ENCODE measurements at places on chromosomes 5 and 9. TPM values are rescaled to one million over a fixed set of nuclear protein-coding genes. Genes with fewer than 3 reads are reported as not detected.

Gene FAM78A
- not detected for total RNA-seq

DNA sequence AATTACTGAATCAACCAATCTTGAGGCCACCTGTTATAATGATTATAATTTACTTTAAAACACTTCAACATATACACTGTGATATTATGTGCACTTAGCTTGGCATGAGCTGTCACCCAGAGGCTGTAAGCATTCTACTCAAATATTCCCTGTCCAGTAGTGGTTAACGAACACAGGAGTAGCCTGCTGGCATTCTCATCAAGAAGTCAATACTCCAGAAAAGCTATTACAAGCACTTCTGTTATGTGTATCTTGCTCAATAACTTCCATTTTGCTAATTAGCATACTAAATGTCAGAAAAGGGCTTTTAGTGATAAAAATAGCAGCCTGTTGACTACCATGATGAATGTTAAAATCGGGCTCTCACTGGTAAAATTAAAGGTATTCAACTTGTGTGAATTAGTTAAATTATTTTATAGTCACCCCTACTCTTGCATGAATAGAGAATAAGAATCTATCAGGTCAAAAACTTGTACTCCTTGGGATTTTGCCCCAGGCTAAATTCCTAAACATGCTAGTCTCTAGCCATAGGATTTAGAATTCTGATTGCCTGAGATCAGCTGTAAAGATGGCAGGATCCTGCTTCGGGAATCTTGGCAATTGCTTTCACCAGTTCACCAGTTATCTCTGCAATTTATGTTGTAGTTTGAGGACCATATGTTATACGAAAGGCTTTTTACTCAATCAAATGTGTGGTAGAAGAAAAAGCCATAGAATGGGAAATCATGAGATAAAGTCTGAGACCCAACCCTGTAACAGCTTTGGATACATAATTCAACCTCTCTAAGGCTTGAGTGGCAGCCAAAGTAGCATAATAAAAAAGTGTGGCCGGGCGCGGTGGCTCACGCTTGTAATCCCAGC, 43.4 kb upstream of the PAM start:
- DNase-seq: no peak
- no peaks in the 10 kb centered on the region for H3K27me3 ChIP-seq
- H3K4me1 ChIP-seq: no peaks in the 10 kb centered on the region
- H3K27ac ChIP-seq: no peak overlapping the region

- DNase-seq: peak; percentile 79
- H3K36me3 ChIP-seq: peaks cover 91% of the 10 kb centered on the region
- H3K27me3 ChIP-seq: no peaks in the 10 kb centered on the region
- no peak overlapping the region for H3K4me3 ChIP-seq
- peak overlapping the region; percentile 89 for H3K27ac ChIP-seq
Observed at GRCh38 chr9:121317737-121318630, 50.0 kb downstream of the GSN start.

DNA sequence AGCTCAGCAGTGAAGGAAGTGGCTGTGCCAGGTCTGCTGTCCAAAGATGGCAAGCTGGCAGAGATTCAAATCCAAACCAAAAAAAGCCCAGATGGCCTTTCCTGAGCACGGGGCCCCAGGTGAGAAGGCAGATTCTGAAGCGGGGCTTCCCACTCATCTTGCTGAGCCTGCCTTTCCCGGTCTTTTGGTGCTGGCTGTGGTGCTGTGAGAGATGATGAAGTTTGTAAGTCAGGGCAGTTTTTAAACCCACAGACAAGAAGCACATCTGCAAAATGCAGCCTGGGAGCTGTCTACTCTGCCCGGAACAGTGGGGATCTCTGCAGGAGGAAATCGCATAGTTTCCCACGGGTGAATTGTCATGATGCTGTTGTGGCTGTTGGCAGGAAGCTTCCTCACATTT, 85.0 kb upstream of the IRX4 start:
- peak; percentile 47 for DNase-seq
- no peaks in the 10 kb centered on the region for H3K36me3 ChIP-seq
- no peaks in the 10 kb centered on the region for H3K4me1 ChIP-seq
- H3K27ac ChIP-seq: no peak overlapping the region
- H3K27me3 ChIP-seq: no peaks in the 10 kb centered on the region

GRCh38 chr5:115274584-115274983, 11.9 kb upstream of the PGGT1B start:
- no peak overlapping the region for H3K27ac ChIP-seq
- H3K36me3 ChIP-seq: peaks cover 49% of the 10 kb centered on the region
- DNase-seq: no peak
- no peaks in the 10 kb centered on the region for H3K4me1 ChIP-seq

- H3K4me3 ChIP-seq: no peak overlapping the region
- H3K27me3 ChIP-seq: no peaks in the 10 kb centered on the region
- peaks cover 15% of the 10 kb centered on the region for H3K36me3 ChIP-seq
- DNase-seq: no peak
Observed at GRCh38 chr9:93301291-93301811, 117.4 kb downstream of the WNK2 start.

- DNase-seq: no peak
- H3K27ac ChIP-seq: no peak overlapping the region
- H3K36me3 ChIP-seq: no peaks in the 10 kb centered on the region
- no peaks in the 10 kb centered on the region for H3K4me1 ChIP-seq
- H3K27me3 ChIP-seq: no peaks in the 10 kb centered on the region
Observed at GRCh38 chr9:108645520-108645919, 210.3 kb downstream of the ACTL7B start.

DNA sequence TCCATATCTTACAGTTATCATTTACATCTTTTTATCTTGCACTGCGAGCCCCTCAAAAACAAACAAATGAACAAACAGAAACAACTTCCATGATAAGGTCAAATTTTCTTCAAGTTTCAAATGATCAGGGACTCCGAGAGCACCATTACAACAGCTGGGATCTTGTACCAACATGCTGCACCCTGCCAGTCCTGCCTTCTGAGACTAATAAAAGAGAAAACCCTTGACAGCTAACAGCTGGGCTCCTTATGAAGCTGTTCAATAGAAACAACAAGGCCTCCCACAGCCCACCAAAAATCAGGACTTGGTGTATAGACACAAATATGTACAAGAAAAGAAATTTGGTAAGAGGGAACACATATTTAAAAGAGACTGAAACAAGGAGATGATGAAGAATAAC, 985.3 kb upstream of the DMAC1 start:
- no peak overlapping the region for H3K27ac ChIP-seq
- no peak overlapping the region for H3K4me3 ChIP-seq
- no peaks in the 10 kb centered on the region for H3K27me3 ChIP-seq
- no peaks in the 10 kb centered on the region for H3K36me3 ChIP-seq
- H3K4me1 ChIP-seq: no peaks in the 10 kb centered on the region

All from stomach (tissue), 19 donors.